ENCODE measurements at places on chromosomes 6 and 20.
A peak's percentile ranks its signal among the peaks of the same experiment; 100 is the strongest.

DNA sequence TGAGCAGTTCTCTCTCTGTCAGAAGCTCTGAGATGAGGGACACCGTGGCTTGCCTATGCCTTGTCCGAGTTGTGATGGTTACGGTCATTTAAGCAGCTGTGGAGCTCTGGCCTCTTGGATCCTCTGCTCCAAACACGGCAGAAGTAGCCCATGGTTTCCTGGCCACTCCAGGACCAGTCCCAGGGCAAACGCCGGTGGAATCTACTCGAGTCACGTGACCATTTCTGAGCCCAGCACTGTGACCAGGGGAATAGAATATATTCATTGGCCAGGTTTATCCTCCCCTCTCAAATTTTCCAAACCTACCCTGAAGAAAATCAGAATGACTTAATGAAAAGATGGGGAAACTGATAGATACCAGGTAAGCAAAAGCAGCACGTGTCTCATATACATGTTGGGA is 152.8 kb downstream of the TTLL2 start:
- no peak for DNase-seq

DNA sequence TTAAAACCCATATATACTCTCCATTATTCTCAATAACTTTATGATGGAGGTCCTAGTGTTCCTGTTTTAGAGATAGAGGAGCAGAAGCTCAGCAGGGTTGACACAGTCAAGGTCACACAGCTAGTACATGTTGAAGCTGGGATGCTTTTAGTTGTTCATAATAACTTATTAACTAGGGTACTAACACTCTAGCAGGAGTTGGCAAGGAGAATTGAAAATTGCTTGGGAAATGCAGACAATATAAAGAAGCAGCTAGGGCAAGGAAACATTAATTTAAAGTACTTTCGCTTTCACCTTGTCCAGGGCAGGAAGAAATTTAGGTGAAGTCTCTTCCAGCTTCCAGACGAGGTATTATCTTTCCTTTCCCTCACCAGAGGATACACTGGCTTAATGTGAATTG is 133.7 kb downstream of the RCAN2 start:
- DNase-seq = no peak

DNA sequence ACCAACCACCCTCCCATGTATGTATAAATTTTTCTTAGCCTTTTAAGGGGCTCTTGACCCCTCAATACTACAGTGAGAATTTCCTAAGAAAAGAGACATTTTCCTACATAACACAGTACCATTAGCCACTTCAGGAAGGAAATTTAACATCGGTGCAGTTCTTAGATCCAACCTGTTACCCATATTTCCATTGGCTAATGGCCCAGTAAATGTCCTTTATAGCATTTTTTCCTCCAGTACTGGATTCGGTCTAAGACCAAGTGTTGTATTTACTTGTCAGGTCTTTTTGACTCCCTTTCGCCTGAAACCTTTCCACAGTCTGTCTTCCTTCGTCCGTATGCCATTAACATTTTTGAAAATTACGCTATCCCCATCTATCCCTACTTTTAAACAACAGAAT is 173.4 kb upstream of the PMEPA1 start:
- no peak for DNase-seq

GRCh38 chr6:144581812-144582537 is 296.8 kb downstream of the UTRN start:
- DNase-seq = peak; percentile 57

DNA sequence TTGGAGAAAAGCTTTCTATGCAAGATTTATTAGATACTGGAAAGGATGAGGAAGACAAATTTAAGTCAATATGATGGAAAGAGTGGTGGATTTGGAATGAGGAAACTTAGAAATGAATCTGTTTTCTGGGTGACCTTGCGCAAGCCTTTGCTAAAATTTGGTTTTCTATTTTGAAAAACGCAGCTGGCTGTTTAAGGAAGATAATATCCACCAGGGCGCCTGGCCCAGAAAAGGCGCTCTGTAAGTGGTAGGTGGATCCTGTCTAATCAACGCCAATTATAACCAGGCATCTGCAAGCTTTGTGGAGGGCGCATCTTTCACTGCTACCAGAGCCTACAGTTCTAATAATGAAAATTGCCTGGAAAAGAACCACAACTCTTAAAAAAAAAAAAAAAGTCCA is 398 bp upstream of the SPATS1 start:
- DNase-seq = peak; percentile 73

DNA sequence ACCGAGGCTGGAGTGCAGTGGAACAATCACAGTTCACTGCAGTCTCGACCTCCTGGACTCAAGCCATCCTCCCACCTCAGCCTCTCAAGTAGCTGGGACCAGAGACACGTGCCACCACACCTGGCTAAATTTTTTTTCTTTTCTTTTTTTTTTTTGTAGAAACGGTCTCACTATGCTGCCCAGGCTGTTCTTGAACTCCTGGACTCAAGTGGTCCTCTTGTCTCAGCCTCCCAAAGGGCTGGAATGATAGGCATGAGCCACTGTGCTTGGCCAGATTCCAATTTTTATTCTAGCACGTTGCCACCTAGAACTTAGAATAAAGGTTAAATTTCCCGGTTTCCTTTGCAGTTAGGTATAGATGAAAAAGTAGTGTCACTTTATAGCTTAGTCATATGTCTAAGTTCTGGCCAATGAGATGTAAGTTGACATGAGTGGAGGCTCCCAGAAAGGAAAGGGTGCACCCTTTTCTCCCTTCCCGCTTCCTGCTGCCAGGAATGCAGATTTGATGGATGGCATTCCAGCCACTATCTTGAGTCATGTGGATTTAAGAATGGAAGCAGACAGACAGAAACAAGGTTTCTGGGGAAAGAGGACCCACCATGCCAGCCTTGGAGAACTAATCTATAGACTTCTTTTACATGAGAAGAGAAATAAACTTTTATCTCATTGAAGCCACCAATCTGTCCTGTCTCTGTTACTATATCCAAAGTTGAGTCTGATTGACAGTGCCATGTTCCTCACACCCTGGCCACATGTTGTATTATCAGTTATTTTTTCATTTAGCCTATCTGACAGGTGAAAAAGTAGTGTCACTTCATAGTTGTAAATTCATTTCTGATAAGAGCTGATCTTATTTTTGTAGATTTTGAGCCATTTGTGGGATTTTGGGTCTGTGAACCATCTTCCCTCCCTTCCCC is 60.6 kb upstream of the NCOA3 start:
- DNase-seq = no peak

- peak; percentile 34 for DNase-seq
Measured at GRCh38 chr6:56572788-56573471, 69.8 kb downstream of the DST start.

GRCh38 chr20:3077618-3078134 is 6.3 kb downstream of the OXT start:
- no peak for DNase-seq

GRCh38 chr6:84408028-84408427 is 180.6 kb upstream of the CEP162 start:
- DNase-seq = no peak

DNA sequence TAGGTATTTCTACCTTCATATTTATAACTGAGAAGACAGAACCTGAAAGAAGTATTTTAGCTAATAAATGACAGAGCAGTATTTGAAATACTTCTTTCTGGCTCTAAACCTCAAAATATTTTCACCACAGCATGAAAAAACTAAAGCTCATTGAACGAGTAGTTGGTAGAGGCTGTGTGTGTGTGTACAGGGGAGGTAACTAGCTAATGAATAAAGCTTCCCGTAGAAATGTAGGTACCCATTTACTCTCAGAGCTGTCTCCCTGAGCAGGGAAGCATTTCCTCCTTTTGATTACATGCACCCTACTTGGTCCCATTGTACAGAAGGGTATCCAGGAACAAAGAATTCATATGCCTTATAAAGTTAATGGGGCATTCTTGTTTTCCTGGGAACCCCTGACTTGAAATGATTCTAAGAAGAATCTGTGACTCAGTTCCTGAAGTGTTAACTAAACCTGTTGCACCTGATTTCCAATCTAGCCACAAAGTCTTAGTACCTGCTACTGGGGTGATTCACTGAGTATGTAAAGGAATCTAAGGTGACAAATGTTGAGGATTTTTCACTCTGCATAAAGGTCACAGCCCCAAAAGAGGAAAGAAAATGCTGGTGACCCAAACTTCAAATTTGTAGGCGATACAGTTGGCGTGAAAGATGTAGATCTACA is 12.5 kb downstream of the CRYBG1 start:
- no peak for DNase-seq

DNA sequence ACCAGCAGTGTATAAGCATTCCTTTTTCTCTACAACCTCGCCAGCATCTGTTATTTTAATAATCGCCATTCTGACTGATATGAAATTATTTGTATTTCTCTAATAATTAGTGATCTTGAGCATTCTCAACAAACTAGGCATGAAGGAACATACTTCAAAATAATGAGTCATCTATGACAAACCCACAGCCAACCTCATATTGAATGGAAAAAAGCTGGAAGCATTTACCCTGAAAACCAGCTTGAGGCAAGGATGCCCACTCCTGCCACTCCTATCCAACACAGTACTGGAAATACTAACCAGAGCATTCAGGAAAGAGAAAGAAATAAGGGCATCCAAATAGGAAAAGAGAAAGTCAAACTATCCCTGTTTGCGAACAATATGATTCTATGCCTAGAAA is 390.6 kb upstream of the ID4 start:
- no peak for DNase-seq

- no peak for DNase-seq
Measured at GRCh38 chr6:122809001-122809400, 19.9 kb downstream of the SMPDL3A start.

DNA sequence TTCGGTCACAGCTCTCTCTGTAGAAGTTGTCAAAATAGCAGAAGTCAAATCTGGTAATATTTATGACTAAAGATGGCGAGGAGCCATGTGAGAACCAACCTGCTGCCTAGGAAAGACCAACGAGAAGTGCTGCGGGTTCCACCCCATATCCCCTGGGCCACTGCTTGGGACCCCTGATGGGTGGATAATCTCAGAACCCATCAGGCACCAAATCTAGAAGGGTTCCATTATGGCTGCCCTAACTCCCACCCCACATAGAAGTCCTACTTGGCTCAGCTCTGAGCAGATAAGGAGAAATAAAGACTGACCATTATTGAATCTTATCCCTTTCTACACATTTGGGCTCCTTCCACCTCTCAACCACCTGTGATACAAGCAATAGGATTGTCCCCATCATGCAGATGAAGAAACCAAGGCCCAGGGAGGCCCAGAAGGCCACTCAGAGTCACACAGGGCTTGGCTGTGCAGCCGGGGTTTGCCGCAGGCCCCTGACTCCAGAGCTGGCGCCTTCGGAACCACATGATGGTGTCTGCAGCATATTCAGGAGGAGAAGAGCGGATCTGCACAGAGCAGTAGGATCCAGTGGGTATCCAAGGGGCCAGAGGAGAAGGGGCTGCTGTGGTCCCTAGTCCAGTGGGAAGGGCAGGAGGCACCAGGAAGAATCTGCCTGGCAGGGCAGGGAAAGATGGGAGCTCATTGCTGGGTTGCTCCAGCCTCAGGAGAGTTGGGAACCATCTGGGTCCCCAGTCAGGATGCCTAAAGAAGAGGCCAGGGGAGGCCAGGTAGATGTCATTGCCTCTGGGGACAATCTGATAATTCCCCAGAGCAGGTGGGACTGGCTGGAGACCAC is 9.6 kb upstream of the PCMTD2 start:
- no peak for DNase-seq

- no peak for DNase-seq
Measured at GRCh38 chr6:47303861-47304260, 5.8 kb downstream of the TNFRSF21 start.

GRCh38 chr20:12970372-12970821 is 38.4 kb upstream of the SPTLC3 start:
- DNase-seq = no peak

- no peak for DNase-seq
Measured at GRCh38 chr6:46867411-46867810, 54.3 kb downstream of the ADGRF5 start.

- peak; percentile 80 for DNase-seq
Measured at GRCh38 chr6:157273756-157274470, 49.4 kb downstream of the TMEM242 start.

GRCh38 chr20:62486484-62486883 is 10.7 kb upstream of the GATA5 start:
- DNase-seq = no peak

DNA sequence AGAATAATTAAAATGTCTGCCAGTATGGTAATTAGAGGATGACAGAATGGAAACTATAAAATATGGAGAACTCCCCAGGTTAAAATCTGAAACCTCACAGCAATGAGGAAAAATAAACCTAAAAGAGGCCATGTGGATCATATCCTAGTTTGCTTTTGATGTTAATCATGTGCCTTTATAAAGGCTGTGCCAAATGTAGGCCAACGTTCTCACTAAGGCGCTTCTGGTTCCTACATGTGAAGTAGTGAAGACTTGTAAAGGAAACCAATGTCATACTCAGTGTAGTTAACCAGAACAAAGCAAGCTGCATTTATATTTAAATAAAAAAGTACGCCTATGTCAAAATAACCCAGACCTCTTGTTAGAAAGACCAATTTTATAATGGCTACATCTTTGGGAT is 113.7 kb upstream of the FAM184A start:
- no peak for DNase-seq

- DNase-seq = no peak
Measured at GRCh38 chr20:19973961-19974629, 43.1 kb upstream of the NAA20 start.

- no peak for DNase-seq
Measured at GRCh38 chr20:24665196-24665595, 195.8 kb downstream of the SYNDIG1 start.

GRCh38 chr6:155378276-155378675 is 64.0 kb upstream of the TFB1M start:
- DNase-seq = no peak

DNA sequence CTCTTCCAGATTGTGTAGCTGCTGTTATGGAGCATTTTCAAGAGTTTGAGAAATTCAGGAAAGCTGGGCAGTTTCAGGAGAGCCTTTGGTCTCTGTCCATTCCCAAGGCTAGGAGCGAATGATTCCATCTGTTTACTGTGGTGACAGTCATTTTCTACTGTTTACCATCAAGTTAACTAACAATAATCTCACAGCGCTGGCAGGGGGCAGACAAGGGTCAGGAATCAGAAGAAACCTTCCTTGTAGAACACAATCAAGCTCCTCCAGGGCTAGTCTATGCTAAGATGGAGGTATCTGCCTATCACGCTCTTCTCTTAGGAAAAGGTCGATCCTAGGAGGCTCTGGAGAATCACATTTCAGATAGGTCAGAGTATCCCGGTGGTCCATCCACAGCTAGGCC is 293.9 kb downstream of the KIF16B start:
- DNase-seq = no peak

DNA sequence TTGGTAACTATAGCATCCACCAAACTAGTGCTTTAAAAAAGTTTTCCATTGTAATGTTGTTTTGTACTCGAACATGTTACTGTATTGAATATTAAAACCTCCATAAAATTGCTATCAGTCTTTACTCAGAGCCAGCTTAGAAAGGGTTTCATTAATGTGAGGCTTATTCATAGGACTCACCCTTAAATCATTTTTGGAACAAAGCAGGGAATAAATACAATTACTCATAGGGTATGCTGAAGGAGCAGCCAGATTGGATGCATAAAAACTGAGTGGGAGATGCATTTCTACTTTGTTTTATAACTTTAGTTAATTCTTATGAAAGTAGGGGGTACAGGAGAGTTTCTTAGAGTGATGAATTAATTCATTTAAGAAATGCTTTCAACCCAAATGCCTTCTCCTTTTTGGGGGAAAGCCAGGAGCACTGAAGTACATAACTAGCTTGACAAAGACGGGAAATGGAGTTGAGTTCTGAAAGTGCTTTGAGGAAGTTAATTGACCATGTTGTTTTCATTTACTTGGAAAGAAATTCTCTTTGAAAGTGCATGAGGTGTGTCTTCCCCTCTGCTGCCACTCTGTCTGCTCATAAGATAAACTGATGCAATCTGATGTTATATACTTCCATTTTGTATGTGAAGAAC is 90.3 kb downstream of the RNF144B start:
- DNase-seq = no peak

- peak; percentile 82 for DNase-seq
Measured at GRCh38 chr6:147203311-147204059, 732 bp upstream of the STXBP5 start.

Measured in BE2C (cell line).